Stimulated activated CD8-positive, alpha-beta memory T cell treated with anti-CD3 and anti-CD28 coated beads, Interleukin-12 subunit alpha, Interleukin-12 subunit beta, amount 100 ng/mL, for 4 hours (primary cell): ENCODE measurements at places on chromosomes 5 and 9.

DNA sequence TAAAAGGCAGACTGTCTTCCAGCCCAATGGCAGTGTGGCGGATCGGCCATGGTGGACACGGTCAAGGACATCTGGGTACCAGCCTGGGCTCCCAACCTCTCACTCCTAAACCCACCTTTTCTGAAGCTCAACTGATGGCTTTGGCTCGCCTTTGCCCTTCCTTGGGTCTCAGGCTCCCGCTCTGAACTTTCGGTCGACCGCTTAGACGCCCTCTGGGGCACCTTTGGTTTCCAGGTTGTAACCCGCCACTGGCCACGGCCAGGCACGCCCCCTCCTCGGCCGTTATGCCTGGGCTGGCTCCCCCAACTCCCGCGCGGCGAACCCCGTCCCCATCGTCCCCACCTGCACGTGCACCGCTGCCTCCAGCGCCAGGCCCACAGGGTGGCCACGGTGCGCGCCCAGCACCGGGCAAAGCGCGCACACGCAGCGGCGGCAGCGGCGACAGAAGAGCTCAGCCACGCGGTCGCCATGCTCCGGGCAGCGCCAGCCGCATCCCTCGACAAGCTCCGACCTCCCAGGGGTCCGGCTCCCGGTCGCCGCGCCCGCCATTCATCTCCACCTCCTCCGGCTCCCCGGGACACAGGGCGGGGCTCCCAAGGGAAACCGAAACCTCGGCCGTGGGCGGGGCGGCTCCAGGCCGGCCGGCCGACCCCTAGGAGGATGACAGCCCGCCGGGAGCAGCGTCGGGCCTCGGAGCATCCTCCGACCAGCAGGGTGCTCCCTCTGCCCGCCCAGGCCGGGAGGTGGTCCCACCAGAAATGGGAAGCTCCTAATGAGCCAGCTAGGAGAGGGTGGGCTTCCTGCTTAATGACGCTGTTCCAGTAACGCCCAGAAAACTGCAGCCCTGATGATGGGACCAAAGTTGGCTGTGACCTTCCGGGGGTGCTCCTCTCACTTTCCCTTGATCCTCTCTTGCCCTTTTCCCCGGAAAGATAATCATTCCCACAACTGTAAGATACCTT is at the start of gene TRIM14:
Gene TRIM14, minus strand, starts transcription at position 583 of the 962 bp plus-strand sequence. Its CDS starts 34 bp downstream, at position 549.
- DNase-seq: peak; percentile 39

GRCh38 chr5:58322453-58322852 is 137.4 kb downstream of the PLK2 start:
- DNase-seq: no peak

- DNase-seq: no peak
Observed at GRCh38 chr9:98045234-98046179, 11.0 kb upstream of the NANS start.

GRCh38 chr5:133269691-133270090 is 217.9 kb downstream of the HSPA4 start:
- no peak for DNase-seq

- no peak for DNase-seq
Observed at GRCh38 chr9:33246269-33246860, 6.4 kb downstream of the SPINK4 start.

GRCh38 chr5:157816682-157817386 is 42.1 kb downstream of the CLINT1 start:
- DNase-seq: no peak

GRCh38 chr5:127943061-127943371 is 140.6 kb upstream of the SLC12A2 start:
- DNase-seq: no peak

DNA sequence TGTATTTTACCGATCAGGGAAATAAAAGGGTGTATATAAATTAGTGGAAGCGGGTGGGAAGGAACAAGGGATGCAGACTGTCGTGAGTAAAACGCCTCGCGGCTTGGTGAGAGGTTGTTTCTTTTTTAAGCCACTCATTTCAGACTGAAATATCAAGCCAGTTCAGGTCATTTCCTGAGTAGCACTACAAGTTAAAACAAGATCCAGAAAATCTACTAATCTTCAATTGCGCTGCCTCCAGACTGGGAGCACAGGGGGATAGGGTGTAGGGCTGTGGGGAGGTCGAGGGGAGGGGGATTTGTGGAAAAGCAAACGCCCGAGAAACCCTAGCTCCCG is 140.8 kb downstream of the TSSK1B start:
- no peak for DNase-seq

- no peak for DNase-seq
Observed at GRCh38 chr5:74576941-74577456, 63.5 kb downstream of the ENC1 start.
